ENCODE measurements at places on chromosomes 3 and 15.

- DNase-seq, result no peak
Measured at GRCh38 chr3:11246663-11246970, 25.6 kb upstream of the ATG7 start.

GRCh38 chr15:74382004-74382816 lies 14.8 kb upstream of the CYP11A1 start:
- DNase-seq, result peak; percentile 53

GRCh38 chr3:58681863-58682262 lies 15.3 kb upstream of the FAM3D start:
- DNase-seq, result no peak

GRCh38 chr3:16332904-16333426 lies 68.0 kb downstream of the OXNAD1 start:
- no peak for DNase-seq

DNA sequence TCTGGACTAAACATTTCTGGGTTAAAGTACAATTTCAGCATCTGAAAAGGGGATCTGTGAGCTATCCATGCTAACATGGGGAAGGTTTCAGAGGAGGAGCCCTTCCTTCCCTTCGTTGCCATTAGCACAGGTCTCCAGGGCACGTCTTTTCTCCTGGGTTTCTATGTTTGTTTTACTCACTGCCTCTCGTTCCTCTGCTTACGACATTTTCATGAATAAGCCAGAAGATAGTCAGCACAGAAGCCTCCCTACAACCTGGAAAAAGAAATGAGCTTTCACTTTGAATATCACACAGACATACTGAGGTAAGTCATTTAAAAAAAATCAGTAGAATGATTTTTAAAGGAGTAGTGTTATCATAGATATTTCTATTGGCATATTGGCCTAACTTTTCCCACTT lies 117.2 kb upstream of the KCNMB2 start:
- DNase-seq, result no peak

DNA sequence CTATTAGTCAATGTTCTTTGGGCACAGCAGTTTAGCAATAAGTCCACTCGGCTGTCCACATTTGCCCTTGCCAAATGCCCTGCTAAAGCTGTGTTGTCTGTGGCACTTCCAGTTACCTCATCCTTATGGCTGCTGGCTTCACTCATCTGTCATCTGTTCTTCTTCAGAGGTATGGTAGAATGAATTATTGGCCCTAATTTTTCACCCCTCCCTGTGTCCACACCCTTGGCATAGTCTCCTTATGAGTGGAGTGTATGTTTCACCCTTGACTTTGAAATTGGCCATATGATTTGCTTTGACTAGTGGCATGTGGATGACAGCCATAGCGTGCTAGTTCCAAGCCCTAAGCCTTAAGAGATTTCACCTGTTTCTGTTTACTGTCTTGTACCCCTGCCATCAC lies 72.1 kb upstream of the EPHB1 start:
- DNase-seq, result no peak

GRCh38 chr15:57012556-57012955 lies 94.1 kb downstream of the TCF12 start:
- DNase-seq, result no peak

DNA sequence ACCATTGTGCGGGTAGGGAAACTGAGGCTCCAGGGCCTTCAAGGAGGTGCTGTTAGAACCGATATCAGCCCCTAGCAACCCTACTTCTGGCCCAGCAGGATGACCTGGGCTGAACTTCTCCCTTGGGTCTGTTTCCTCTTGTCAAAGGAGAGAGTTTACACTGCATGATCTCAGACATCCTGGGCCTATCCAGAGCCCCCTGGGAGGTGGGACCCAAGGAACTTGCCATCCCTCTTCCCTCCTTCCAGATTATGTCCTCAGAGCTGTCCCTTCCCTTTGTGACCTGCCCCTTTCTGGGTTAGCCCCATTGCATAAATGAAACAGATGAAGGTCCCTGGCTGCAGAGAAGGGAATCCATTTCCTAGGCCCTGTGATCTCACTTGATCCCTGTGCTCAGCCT lies 12.3 kb upstream of the DNAH1 start:
- DNase-seq, result no peak

DNA sequence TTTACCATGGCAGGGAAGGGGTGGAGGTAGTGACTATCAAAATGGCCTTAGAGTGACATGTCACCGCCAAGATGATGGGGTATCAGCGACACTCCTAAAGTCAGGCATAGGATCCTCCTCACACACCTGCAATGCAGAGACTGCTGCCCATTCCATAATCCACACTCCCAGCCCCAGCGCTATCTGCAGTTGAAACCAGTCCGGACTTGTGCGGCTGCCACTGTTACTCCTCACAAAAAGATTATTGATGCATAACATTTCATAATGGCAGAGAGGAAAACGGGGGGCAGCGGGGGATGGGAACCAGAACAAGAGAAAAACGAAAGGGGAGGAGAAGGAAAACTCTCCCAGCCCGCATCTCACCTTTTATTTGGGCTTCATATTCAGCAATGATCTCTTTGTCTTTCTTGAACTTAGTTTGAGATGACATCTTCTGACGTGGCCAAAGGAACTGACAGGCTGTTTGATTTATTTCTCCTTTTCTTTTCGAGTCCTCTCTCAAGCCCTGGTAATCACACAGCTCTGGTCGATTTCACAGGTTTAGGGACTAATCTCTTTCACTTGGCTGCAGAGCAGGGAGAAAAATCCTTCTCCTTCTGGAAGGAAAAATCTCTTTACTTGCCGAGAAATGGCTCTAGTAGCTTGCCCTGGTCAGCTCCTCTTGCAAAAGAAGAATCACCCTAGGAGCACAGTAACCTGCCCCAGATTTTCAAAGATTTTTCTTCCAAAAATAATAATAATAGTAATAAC lies 749 bp downstream of the SRGAP3 start:
- no peak for DNase-seq

GRCh38 chr3:46283881-46284450 lies 41.7 kb downstream of the CCR3 start:
- no peak for DNase-seq

- DNase-seq, result no peak
Measured at GRCh38 chr15:92676561-92676960, 21.0 kb upstream of the FAM174B start.

- no peak for DNase-seq
Measured at GRCh38 chr3:195010551-195011100, 260.3 kb downstream of the XXYLT1 start.

DNA sequence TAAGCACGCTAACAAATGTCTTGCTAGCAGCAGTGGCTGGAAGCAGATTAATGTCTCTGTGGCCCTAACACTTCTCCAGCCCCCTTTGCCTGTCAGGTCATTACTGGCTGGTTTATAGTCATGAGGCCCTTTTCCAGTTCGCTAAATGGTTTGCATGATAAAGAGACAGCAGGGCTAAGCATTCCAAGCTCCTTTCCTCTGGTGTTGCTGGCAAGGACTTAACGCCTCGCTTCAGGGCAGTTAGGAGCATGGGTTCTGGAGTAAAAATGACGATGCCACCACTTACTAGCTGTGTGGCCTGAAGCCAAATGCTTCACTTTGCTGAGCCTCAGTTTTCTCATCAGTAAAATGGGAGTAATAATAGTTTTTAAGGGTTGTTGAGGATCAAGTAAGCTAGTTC lies 185.9 kb downstream of the MEGF11 start:
- DNase-seq, result no peak

DNA sequence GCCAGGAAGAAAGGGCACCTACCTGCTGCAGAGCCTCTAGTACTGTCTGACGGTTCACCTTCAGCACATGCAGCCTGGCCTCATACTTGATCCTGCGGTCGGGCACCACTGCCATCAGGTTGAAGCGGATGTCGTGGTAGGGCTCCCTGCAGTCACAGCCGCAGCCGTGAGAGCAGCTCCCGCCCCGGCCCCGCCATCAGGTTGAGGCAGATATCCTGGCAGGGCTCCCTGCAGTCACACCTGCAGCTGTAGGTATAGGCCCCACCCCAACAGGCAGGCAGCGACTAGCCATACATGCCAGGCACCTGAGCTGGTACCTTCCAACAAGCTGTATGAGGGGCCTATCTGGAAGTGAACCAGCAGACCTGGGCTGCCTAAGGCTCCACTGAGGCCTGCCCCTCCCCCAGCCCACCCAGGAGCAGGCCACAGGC lies 38.7 kb downstream of the SEMA3G start:
- no peak for DNase-seq

- DNase-seq, result no peak
Measured at GRCh38 chr3:78140866-78141265, 1101.0 kb downstream of the ROBO2 start.

DNA sequence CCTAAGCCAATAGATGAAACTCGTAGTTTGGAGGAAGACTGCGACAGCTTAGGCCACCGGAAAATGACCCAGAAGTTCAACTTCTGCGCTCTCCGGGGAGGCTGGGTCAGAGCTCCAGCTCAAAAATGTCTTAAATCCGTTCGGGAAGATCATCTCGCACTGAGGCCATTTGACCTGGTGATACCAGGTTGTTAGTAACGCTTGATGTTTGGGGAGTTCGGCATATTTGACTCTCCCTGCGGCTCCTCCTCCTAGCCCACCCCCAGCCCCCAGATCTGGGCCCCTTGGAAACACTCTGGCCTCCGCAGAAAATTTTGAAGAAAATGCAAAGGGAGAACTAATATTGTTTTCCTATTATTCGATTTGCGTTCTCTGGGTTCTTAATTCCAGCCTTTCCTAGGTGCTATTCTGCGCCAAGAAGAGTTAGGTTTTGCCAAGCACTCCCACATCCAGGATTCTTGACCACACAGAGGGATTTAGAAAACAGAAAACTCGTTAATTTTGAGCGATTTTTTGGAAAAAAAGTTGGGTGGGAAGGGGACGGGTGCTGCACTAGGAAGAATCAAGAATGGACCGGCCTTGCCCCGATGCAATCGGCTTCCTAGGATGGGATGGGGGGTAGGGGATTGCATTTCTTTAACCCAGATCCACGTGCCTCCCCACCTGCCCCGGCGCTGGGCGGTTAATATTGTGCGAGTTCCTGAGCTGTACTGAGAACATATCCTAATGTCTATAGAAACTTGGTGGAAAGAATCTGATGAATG lies 50.0 kb downstream of the ZIC4 start:
- DNase-seq, result no peak

DNA sequence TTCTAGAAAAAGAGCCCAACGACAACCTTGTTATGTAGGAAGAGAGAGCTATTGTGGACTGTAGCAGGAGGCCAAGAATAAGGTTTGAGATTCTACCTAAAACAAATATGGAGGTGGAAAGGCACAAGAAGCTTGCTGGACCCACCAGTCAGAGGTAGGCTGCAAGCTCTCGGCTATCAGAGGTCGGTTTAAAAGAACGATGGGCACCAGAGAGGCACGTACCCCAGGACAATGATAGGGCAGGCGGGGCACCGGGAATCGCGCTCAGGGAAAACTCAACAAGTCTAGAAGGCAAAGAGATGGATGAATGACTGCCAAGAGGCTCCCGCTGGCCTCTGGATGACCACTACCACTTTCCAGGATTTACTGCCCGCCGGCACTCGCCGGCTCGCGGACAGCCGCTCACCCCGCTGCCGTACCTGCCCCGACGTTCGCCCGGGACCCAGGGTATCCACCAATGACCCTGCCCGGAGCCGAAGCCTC lies 1.1 kb downstream of the HDGFL3 start:
- DNase-seq, result no peak

DNA sequence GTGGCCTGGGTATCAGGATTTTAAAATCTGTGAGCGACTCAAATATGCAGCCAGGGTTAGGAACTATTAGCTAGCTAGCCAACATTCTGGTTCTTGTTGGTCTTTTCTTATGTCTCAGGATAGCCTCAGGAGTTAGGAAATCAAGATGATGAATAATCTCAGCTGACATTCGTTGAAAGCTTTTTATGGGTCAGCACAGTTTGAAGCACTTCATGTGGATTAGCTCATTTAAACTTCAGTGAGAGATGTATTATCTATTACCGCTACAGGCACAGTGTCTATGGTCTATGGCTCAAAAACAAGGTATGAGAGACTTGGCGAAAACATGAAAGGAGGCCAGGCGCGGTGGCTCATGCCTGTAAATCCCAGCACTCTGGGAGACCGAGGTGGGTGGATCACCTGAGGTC lies 187.5 kb upstream of the THRB start:
- DNase-seq, result no peak

- DNase-seq, result no peak
Measured at GRCh38 chr15:99097441-99098410, 7.2 kb upstream of the SYNM start.

Measured in stimulated activated CD4-positive, alpha-beta T cell treated with anti-CD3 and anti-CD28 coated beads, TNF-alpha, amount 100 ng/mL, for 1 hour (primary cell).